Ascending aorta (tissue), 2 donors: ENCODE measurements at places on chromosomes 1 and 21. TPM values are rescaled to one million over a fixed set of nuclear protein-coding genes. Genes with fewer than 3 reads are reported as not detected.

GRCh38 chr1:67573311-67573872, 111.6 kb upstream of the GADD45A start:
- peaks cover 16% of the 10 kb centered on the region for H3K4me1 ChIP-seq
- H3K27me3 ChIP-seq = no peaks in the 10 kb centered on the region
- no peak overlapping the region for H3K4me3 ChIP-seq
- H3K27ac ChIP-seq = peak overlapping the region; percentile 78
- H3K36me3 ChIP-seq = no peaks in the 10 kb centered on the region

DNA sequence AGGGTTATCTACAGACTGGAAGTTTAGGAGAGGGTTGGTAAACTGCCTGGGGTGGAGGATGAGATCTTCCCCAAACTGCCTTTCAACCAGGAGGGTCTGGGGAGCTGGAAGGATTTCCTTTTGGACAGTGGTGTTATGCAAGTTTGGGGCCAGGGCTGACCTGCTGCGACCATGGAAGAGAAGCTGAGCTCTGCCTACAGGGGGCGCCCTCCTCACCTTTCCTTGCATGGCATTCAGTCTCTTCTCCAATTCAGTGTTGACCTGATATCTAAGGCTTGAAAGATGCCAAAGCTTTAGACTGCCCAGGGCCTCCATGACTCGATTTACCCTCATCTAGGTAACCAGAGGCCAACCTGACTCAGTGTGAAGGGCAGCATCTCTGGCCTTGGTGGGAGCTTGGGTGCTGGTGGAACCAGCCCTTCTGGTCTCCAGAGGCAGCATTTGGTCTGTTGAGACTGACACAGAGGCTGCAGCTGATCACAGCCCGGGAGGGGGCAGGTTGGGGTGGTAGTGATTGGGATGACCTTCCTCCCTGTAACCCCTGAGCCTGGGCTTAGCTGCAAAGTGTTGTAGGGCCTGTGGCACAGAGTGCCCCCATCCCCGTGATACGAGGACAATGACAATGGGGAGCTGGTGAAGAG, 170.0 kb downstream of the GRIK3 start:
- H3K4me1 ChIP-seq = no peaks in the 10 kb centered on the region
- H3K4me3 ChIP-seq = no peak overlapping the region
- DNase-seq = no peak
- no peaks in the 10 kb centered on the region for H3K36me3 ChIP-seq

The ALPL gene
- 35.3 TPM for total RNA-seq

GRCh38 chr1:83627045-83627444, 371.9 kb downstream of the TTLL7 start:
- no peak overlapping the region for H3K27ac ChIP-seq
- no peak for DNase-seq
- H3K27me3 ChIP-seq = no peaks in the 10 kb centered on the region
- no peaks in the 10 kb centered on the region for H3K4me1 ChIP-seq
- no peak overlapping the region for H3K4me3 ChIP-seq

GRCh38 chr1:162389021-162389818, 7.7 kb downstream of the C1orf226 start:
- no peaks in the 10 kb centered on the region for H3K27me3 ChIP-seq
- H3K36me3 ChIP-seq = no peaks in the 10 kb centered on the region
- H3K4me3 ChIP-seq = no peak overlapping the region
- H3K27ac ChIP-seq = no peak overlapping the region
- H3K4me1 ChIP-seq = no peaks in the 10 kb centered on the region
- no peak for DNase-seq

GRCh38 chr1:115564201-115564600, 77.6 kb upstream of the VANGL1 start:
- no peaks in the 10 kb centered on the region for H3K4me1 ChIP-seq
- H3K27me3 ChIP-seq = no peaks in the 10 kb centered on the region
- H3K36me3 ChIP-seq = no peaks in the 10 kb centered on the region
- H3K4me3 ChIP-seq = no peak overlapping the region
- DNase-seq = no peak
- H3K27ac ChIP-seq = no peak overlapping the region

The TLCD4 gene
- total RNA-seq = 2.7 TPM

The ZDHHC18 gene
- 36.0 TPM for total RNA-seq

- no peaks in the 10 kb centered on the region for H3K36me3 ChIP-seq
- DNase-seq = no peak
- H3K27me3 ChIP-seq = no peaks in the 10 kb centered on the region
- H3K4me3 ChIP-seq = no peak overlapping the region
Observed at GRCh38 chr1:58597996-58598395, 20.9 kb upstream of the TACSTD2 start.

The AADACL3 gene
- total RNA-seq = not detected

DNA sequence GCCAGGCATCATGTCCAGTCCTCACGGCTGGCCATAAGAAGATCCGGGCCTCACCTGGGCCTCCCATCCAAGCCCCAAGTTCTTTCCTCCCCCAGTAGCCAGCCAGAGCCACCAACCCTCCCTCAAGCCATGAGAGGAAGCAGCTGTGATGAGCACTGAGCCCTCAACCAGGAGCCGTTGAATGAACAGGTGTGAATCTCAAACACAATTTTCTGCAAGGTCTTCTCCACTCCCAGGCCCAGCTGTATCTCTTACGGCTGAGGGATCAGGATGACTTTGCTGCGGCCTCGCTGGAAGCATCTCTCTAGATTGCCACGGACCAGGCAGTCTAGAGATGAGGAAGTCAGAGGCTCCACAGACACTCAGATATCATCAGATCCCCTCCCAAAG, 9.8 kb upstream of the CLDN14 start:
- H3K27ac ChIP-seq = no peak overlapping the region
- no peak for DNase-seq
- H3K36me3 ChIP-seq = no peaks in the 10 kb centered on the region

DNA sequence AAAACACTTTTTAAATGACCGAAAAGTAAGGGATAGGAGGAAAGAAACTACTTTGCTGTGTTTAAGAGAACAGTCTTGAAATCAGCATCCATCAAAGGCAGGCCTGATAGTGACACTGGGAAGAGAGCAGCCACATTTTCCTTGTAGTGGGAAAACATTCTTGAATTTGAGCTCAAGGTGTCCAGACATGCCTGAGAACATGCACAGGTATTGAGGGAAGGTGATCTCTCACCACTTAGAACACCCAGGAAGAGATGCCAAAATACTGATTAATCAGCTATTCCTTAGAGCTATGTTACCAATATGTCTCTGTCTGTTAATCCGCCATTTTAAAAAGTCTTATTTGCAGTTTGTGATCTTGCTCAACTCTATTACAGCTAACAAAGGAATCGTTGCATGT, 25.9 kb downstream of the IL12RB2 start:
- no peaks in the 10 kb centered on the region for H3K4me1 ChIP-seq
- H3K36me3 ChIP-seq = no peaks in the 10 kb centered on the region
- H3K27me3 ChIP-seq = no peaks in the 10 kb centered on the region
- no peak overlapping the region for H3K4me3 ChIP-seq
- no peak overlapping the region for H3K27ac ChIP-seq

DNA sequence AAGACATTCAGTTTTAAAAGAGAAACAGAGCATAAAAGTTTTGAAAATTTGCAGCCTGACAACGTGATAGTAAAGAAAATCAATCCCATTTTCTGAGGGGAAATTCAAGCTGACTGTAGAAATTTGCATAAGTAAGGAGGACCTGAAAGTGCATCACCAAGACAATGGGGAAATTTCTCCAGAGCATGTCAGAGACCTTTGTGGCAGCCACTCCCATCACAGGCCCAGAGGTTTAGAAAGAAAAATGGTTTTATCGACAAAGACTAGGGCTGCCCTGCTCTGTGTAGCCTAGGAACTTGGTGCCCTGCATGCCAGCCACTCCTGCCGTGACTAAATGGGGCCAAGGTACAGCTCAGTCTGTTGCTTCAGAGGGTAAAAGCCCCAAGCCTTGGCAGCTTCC, 1640.2 kb upstream of the PRMT6 start:
- H3K27ac ChIP-seq = no peak overlapping the region
- H3K36me3 ChIP-seq = no peaks in the 10 kb centered on the region
- H3K27me3 ChIP-seq = no peaks in the 10 kb centered on the region

- no peak for DNase-seq
- no peaks in the 10 kb centered on the region for H3K27me3 ChIP-seq
- no peak overlapping the region for H3K4me3 ChIP-seq
- no peaks in the 10 kb centered on the region for H3K36me3 ChIP-seq
- peaks cover 3% of the 10 kb centered on the region for H3K4me1 ChIP-seq
- H3K27ac ChIP-seq = no peak overlapping the region
Observed at GRCh38 chr1:40652468-40652867, 13.0 kb downstream of the RIMS3 start.

The NUDT17 gene
- not detected for total RNA-seq

GRCh38 chr1:1157914-1158710, 15.6 kb upstream of the TTLL10 start:
- peaks cover 4% of the 10 kb centered on the region for H3K27me3 ChIP-seq
- no peak for DNase-seq
- no peaks in the 10 kb centered on the region for H3K36me3 ChIP-seq
- peak overlapping the region; percentile 89 for H3K4me3 ChIP-seq

GRCh38 chr1:36802018-36802417, 232.3 kb downstream of the GRIK3 start:
- no peaks in the 10 kb centered on the region for H3K36me3 ChIP-seq
- H3K4me3 ChIP-seq = no peak overlapping the region
- no peak for DNase-seq
- H3K27ac ChIP-seq = no peak overlapping the region
- no peaks in the 10 kb centered on the region for H3K4me1 ChIP-seq

DNA sequence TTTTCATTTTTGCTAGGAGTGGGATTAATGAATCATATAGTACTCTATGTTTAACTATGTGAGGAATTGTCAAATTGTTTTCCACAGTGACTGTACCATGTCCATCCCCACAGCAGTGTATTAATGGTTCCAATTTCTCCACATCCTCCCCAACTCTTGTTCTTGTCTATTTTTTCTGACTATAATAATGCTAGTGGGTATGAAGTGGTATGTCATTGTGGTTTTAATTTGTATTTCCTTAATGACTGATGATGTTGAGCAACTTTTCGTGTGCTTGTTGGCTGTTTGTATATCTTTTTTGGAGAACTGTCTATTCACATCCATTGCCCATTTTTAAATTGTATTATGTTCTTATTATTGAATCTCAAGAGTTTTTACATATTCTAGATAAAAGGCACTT, 10.0 kb upstream of the KPRP start:
- no peaks in the 10 kb centered on the region for H3K36me3 ChIP-seq
- H3K27ac ChIP-seq = no peak overlapping the region
- DNase-seq = no peak
- H3K4me3 ChIP-seq = no peak overlapping the region
- H3K4me1 ChIP-seq = no peaks in the 10 kb centered on the region

The NAV1 gene
- total RNA-seq = 131 TPM

The ZNF648 gene
- not detected for total RNA-seq

The NID1 gene
- 172 TPM for total RNA-seq

GRCh38 chr1:22709891-22710700, 543 bp upstream of the EPHB2 start:
- peaks cover 15% of the 10 kb centered on the region for H3K4me1 ChIP-seq
- H3K36me3 ChIP-seq = no peaks in the 10 kb centered on the region
- H3K27ac ChIP-seq = no peak overlapping the region
- no peaks in the 10 kb centered on the region for H3K27me3 ChIP-seq
- peak overlapping the region; percentile 65 for H3K4me3 ChIP-seq

The RBM11 gene
- total RNA-seq = not detected

DNA sequence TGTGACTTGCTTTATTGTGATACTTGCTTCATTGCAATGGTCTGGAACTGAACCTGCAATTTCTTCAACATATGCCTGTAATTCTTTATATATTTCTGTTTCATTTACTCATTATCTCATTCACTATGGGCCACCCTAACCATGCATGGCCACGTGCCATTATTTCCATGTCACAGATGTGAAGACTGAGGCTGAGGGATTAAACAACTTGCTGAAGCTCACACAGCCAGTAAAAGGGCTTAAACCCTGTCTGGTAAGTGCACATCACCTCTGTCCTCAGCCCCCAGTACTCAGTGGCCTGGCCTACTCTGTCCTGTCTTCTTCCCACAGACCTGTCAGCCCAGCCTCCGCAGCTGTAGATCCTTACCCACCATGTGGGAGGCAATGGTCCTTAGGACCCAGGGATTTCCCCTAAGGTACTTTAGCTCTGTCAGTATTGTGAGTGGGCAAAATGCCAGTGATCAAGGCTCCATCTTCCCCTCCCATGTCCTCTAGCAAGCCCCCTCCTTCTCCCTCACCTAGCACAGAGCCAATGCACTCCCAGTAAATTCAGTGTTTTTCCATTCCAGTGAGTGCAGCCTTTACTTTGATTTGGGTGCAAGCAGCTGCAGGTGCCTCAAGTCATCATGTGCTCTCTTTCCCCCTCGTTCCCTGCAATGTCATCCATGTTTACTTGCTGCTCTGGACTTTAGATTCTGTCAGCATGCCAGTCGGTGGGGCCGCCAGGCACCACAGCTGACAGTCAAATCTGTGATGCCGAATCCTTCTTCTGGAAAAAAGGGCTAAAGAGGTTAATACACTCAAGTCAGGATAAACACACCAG, 228.2 kb upstream of the PROX1 start:
- DNase-seq = no peak
- H3K4me1 ChIP-seq = no peaks in the 10 kb centered on the region

DNA sequence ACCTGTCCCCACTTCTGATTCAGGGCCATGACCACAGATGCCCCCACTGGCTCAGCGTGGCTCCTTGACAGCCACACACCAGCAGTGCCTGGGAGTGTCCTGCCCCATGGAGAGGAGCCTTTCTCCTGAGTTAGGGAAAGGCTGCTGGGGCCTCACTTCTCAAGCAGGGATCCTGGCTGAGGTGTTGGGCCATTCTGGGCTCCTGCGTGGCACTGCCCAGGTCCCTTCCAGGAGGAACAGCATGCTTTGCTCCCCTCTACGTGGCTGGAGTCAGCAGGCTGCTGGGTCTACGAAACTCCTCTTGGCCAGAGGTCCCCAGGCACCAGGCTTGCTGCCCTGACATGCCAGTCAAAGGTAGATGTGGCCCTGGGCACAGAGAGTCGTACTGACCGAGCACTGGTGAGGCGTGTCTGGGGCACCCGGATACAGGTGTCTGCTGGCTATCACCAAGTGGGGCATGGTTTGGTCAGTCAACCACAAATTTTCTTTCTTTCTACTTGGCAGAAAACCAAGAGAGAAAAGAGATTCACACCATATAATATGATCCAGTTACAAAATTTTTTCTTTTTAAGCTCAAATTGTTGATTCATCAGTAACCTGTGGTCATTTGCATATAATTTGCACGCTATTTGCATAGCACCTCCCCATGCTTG, 4.1 kb downstream of the ADORA1 start:
- H3K27ac ChIP-seq = no peak overlapping the region
- no peaks in the 10 kb centered on the region for H3K36me3 ChIP-seq
- no peaks in the 10 kb centered on the region for H3K27me3 ChIP-seq
- DNase-seq = no peak
- H3K4me1 ChIP-seq = no peaks in the 10 kb centered on the region

GRCh38 chr1:3711381-3711779, 40.9 kb upstream of the CCDC27 start:
- no peak overlapping the region for H3K4me3 ChIP-seq
- H3K27me3 ChIP-seq = no peaks in the 10 kb centered on the region
- no peak for DNase-seq
- no peak overlapping the region for H3K27ac ChIP-seq

GRCh38 chr1:191528275-191528674, 630.0 kb upstream of the RGS18 start:
- H3K4me1 ChIP-seq = no peaks in the 10 kb centered on the region
- no peaks in the 10 kb centered on the region for H3K36me3 ChIP-seq
- H3K4me3 ChIP-seq = no peak overlapping the region
- H3K27ac ChIP-seq = no peak overlapping the region
- no peak for DNase-seq
